ENCODE measurements at places on chromosomes 5 and 9.

- no peak for DNase-seq
These were observed 297.1 kb downstream of the FBXL7 start for GRCh38 chr5:15797116-15797515.

GRCh38 chr5:172816925-172817562 is 17.0 kb upstream of the ERGIC1 start:
- DNase-seq: no peak

GRCh38 chr5:88679638-88680037 is 203.3 kb downstream of the MEF2C start:
- no peak for DNase-seq

- DNase-seq: no peak
These were observed 195.7 kb upstream of the TUT7 start for GRCh38 chr9:86549920-86550319.

GRCh38 chr5:133712562-133712961 is 100.2 kb upstream of the FSTL4 start:
- DNase-seq: peak; percentile 30

GRCh38 chr9:86337469-86338108 is 16.6 kb downstream of the TUT7 start:
- DNase-seq: no peak

- DNase-seq: no peak
These were observed 140.6 kb upstream of the SLC12A2 start for GRCh38 chr5:127943061-127943371.

DNA sequence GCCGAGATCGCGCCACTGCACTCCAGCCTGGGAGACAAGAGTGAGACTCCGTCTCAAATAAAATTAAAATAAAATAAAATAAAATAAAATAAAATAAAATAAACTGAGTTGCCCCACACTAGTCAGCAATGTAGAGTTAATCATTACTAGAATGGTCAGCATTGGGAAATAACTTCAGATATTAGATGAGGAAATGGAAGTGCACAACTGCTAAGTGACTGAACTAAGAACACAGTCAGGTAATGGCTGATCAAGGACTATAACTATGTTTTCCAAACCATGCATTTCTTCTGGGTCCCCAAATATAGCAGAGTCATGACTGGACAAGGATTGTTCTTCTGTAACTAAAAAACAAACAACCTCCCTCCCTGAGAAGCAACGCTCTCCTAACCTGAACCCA is 17.1 kb downstream of the OTP start:
- DNase-seq: no peak

DNA sequence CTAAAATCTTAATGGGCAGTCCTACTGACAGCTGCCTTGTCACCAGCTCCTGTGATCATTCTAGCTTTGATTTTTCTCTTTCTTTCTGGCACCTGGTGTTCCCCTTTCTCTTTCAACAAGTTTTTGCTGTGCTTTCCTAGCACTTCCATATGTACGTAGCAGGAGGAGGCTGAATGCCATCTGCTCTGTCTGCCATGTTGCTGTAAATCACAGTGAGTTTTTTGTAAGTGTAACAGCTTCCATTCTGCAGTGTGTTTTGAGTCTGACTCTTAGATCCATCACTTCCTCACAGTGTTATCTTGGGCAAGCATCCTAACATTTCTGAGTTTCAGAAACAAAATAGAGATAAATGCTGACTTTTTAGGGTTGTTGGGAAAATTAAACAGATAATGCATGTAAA is 247.9 kb downstream of the DOCK8 start:
- no peak for DNase-seq

GRCh38 chr9:135490166-135490870 is 10.2 kb upstream of the MRPS2 start:
- DNase-seq: no peak

DNA sequence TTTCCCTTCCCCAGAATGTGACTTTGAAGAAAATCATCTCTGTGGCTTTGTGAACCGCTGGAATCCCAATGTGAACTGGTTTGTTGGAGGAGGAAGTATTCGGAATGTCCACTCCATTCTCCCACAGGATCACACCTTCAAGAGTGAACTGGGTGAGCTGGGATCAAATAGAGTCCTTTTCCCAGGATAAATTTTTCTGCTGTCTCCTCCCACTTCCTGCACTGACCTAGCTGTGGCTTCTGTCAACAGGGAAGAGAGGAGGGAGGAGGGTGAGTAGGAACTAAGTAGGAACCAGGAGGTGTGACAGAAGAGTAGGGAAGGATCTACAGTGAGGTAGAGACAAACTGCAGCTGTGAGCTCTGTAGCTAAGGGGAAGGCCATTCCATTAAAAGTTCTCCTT is 69.3 kb downstream of the MAMDC2 start:
- no peak for DNase-seq

DNA sequence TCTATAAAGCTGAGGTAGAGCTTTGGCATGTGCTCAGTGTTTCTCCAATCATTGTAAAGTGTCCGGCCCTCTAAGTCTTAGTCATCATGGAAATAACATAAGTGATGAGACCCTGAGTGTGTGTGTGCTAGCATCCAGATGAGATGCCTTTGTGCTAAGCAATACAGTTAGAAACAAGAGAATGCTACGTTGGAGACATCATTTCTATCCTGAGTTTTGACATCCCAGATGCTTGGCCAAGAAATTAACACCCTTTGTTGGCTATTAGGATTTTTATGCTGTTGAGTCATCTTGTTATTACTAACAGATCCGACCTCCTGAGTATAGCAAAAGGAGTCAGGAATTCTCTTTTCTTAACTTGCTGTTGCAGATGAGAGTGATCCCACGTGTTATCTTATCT is 508.0 kb downstream of the GADD45G start:
- DNase-seq: no peak

GRCh38 chr5:159218595-159219023 is 9.3 kb upstream of the RNF145 start:
- no peak for DNase-seq

DNA sequence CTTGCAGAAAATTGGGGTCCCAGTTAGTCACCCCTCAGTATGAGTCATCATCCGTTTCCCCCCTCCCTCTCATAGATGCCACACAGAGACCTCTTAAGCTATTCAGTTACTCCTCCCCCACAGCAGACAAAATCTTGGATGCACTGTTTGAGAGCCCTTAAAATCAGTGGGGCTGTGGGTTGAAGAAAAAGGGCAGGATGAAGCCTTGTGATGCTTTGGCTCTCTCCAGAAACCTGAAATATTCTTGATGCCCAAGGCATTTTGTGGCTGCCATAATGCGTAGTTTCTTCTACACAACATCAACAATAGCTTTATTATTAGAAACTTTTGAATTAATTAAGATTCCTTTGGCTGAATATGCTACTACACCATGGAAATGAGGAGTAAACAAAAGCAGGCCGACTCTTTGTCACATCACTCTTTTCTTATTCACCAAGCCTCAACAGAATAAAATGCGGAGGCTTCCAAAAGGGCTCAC is 133.8 kb downstream of the MRPS30 start:
- DNase-seq: no peak

GRCh38 chr5:76801159-76801802 is 17.5 kb upstream of the F2RL1 start:
- no peak for DNase-seq

GRCh38 chr5:131745703-131746102 is 51.1 kb downstream of the FNIP1 start:
- DNase-seq: no peak

GRCh38 chr5:143511736-143512135 is 108.2 kb upstream of the NR3C1 start:
- DNase-seq: no peak

DNA sequence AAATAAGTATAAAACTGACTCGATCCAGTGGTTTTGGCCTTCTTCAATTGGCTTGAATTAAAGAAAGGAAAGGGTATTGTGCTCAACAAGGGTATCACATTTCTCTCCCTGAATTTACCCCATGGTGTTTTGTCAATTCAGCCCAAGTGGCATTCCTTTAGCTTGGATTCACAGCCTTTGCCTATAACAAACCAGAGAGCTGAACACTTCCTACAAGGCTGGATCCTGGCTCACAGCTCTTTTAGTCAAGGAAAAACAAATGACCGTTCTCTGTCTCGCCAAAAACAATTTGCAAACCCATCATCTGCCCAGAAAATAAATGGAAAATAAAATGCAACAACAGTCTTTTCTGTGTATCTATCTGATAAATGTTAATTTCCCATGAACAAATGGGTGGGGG is 5.7 kb downstream of the ZNF366 start:
- no peak for DNase-seq

DNA sequence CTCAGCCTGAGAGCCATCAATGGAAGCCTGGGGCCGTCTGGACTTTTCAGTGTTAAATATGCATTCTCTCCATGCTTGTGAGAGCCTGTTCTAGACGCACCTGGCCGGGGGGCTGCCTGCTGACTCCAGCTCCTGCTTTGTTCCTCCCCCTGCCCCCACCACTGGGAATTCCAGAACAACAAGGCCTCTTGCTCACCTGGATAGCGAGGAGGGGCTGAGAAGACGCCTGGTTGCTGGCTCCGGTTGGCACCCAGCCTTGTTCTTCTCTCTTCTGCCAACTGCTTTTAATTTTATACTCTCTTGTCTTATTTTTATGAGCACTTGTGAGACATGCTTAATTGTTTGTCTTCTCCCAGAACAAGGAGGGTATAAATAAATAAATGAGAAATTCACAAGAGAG is 15.0 kb upstream of the RAPGEF1 start:
- no peak for DNase-seq

DNA sequence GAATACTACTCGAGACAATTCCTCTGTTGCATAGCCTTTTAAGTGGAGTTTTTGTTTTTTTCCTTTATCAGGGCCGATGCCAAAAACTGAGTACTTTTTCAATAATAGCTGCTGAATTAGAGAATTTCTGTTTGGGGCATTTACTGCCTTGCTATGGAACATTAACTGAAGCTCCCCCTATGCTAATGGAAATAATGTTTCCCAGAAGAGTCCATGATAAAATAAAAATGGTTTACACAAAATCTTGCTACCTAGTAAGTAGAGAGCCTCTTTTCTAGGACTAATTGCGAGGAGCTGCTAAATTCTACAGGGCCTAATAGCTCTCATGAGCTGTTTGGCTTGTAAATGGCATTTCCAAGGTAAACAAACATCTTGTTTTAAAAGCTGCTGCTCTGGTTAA is 128.2 kb upstream of the MYO10 start:
- no peak for DNase-seq

GRCh38 chr5:60223342-60223741 is 329.8 kb upstream of the PDE4D start:
- no peak for DNase-seq

DNA sequence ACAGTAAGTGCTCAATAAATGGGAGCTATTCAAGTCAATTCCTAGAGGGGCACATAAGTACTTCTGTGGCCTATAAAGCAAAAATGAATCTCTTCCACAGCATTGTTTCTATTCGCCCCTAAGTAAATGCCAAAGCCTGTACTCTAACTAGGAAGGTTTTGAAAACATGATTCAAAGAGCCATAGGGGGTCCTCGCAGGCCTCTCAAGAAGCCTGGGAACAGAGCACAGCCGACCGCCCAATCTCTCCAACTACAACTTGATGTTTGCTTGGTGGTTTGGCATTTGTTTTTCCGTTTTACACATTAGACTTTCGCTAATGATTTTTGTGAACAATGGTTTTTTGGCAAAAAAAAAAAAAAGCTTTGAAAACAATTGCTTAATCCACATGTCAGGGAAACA is 19.4 kb downstream of the EFNA5 start:
- DNase-seq: no peak

Measured in activated CD8-positive, alpha-beta memory T cell treated with anti-CD3 and anti-CD28 coated beads for 24 hours (primary cell).